Stimulated activated memory B cell treated with anti-CD40 and anti-IgM and Interleukin-4, amounts not matched to agents 10 μg/mL and 1 μg/mL and 100 μg/mL, for 72 hours (primary cell): ENCODE measurements at places on chromosomes 11 and 22.
A peak's percentile ranks its signal among the peaks of the same experiment; 100 is the strongest.

GRCh38 chr11:1879342-1879940 lies 12.3 kb downstream of the PRR33 start:
- ATAC-seq: no peak

DNA sequence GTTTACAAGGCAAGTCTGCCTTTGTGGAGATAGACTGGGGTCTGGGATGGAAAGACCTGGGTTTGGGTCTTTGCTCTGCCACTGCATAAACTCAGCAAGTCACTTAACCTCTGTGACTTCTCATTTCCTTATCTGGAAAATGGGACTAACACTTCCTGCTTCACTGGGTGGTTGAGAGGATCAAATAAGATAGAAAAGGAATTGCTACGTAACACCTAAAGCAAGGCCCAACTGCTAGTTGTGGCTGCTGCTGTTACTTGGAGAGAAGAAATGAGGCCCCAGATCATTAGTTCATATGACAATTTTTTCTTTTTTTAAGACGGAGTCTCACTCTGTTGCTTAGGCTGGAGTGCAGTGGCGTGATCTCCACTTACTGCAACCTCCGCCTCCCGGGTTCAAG lies 5.9 kb downstream of the PTPRJ start:
- no peak for ATAC-seq

DNA sequence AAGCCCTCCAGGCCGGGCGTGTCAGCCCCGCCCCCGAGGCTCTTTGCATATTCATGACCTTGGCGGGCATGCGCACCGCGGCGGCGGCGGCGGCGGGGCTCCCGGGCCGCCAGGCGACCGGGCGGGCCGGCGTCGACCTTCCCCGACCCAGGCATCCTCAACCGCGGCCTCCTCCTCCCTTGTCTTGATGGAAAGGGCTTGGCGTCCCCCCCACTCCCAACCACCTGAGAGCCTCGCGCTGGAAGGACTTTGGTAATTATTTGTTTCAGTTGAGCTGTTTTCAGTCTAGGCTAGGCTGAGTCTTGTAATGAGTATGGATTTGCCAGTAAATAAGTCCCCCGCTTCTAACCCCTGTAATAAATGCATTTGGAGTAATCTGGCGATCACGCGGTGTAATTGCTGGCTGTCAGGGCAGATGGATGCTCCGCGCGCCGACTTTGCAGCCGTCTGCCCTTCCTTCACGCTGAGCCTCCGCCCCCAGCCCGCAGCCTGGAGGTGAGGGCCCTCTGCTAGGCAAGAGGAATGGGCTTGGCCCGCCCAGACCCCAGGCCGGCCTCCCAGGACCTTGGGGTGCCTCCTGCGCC lies 25.2 kb downstream of the FLRT1 start:
- peak; percentile 72 for ATAC-seq

- ATAC-seq: no peak
Observed at GRCh38 chr11:36581536-36581935, 12.8 kb upstream of the IFTAP start.

- ATAC-seq: no peak
Observed at GRCh38 chr22:39739338-39740027, 154.1 kb downstream of the ENTHD1 start.

DNA sequence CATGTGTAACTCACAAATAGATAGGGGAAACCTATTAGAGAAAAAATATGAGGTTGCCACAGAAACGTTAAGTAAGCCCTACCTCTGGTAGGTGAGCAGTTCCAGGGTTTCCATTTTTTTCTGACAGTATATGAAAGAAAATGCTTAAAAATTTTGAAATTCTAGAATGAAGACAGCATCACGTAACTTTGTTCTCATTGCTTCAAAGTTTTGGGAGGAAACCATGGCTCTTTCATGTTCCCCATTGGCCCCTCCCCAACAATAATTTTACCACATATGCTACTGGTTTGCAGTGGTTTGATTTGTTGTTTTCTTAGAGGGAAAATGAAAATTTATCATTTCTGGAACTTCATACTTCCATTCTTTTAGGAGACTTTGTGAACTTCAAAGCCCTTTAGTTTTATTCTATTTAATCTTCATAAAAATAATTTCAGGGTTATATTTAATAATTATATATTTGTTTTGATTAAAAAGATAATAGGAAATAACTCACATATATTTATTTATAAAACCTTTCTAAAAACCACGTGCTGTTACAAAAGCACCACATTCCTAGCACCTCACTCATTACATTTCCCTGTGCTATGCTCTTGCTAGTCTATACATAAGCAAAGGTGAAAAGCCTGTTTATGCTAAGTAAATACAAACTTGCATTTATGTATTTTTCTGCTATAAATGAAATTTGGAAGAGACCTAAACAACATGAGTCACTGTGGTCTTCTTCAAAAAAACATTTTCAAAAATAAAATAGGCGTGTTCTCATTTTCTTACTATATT lies 113.4 kb downstream of the CASP12 start:
- ATAC-seq: no peak

GRCh38 chr11:37946155-37946766 lies 1348.2 kb upstream of the RAG2 start:
- ATAC-seq: no peak

- no peak for ATAC-seq
Observed at GRCh38 chr11:73171436-73172161, 29.5 kb upstream of the FCHSD2 start.

DNA sequence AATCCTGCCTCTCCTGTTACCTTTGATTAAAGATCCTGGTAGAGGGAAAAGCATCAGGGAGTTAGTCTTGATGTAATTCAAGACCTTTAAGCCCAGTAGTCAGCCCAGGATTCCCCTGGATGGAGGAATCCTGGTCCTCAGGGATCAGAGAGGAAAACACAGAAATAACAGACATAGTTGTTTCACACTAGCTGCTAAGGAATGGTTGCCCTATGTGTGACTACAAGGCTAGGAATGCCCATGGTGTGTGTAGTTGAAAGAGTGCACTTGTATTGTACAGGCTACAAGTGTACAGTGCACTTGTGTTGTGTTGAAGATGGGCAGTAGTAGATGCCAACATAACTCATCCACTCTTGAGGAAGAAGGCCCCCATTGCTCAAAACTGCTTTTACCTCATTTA lies 226.8 kb downstream of the AASDHPPT start:
- ATAC-seq: no peak

GRCh38 chr22:27474711-27475547 lies 326.6 kb downstream of the MN1 start:
- ATAC-seq: no peak

GRCh38 chr11:94771390-94771789 lies 3.2 kb downstream of the AMOTL1 start:
- no peak for ATAC-seq

- ATAC-seq: no peak
Observed at GRCh38 chr11:69915501-69916250, 96.5 kb upstream of the FGF3 start.

DNA sequence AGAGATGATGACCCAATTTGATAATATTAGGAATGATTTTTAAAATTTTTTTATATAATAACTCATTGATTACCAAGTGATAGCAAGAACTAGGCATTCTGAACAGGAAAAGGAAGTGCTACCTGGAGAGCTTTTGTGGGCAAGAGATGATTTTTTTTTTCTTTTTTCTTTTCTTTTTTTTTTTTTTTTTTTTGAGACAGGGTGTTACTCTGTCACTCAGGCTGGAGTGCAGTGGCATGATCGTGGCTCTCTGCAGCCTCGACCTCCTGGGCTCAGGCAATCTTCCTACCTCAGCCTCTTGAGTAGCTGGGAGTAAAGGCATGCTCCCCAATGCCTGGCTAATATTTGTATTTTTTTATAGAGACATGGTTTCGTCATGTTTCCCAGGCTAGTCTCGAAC lies 40.4 kb downstream of the TNRC6B start:
- no peak for ATAC-seq

- ATAC-seq: no peak
Observed at GRCh38 chr11:93622043-93622442, 39.4 kb upstream of the CEP295 start.

- no peak for ATAC-seq
Observed at GRCh38 chr11:29627541-29627940, 389.3 kb downstream of the KCNA4 start.

DNA sequence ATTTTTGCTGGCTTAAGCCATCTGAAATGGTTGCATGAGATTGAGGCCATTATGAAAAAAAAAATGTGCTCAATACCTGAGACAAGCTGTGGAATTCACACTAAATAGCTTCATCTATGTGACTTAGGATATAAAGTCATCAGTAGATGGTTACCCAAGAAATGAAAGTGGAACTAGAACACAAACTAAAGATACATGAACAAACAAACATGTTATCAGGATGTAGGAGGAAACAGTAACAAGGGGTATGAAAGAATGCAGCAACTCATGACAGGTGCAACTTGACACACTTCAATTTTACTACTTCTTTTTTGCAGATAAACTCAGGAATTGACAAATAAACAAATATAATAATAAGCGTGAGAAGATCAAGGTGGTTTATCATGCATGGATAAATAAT lies 155.0 kb downstream of the WT1 start:
- no peak for ATAC-seq

DNA sequence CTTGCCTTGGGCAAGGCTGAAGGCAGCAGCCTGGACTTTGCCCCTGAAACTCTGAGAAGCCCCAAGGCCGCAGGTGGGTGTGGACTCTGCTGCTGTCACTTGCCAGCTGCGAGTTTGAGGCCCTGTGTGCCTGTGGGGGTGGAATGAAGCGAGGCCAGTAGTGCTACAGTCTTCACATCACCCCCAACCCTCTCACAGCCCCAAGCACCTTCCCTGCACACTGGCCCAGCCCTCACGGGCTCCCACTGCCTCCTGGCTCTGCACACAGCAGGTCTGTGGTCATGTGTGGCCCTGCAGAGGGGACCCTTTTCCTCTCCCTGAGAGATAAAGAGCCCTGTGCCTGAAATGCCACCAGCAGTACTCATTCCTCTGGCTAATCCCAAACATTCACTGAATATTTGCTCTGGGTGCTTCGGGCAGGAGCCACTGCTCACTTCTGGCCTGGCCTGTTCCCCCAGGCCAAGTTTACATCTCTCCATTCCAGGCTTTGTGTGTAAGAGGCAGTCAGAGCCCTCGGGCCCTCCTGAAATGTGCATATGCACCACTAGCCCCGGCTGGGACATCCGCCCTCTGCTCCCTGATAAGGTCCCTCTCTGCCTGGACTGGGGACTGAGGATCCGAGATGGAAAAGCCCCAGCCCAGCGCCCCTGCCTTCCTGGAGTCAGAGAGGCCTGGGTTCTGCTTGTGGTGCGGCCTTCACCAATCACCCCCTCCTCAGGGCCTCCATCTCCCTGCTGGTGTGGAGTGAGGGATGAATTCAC lies 17.7 kb downstream of the MGAT3 start:
- no peak for ATAC-seq

DNA sequence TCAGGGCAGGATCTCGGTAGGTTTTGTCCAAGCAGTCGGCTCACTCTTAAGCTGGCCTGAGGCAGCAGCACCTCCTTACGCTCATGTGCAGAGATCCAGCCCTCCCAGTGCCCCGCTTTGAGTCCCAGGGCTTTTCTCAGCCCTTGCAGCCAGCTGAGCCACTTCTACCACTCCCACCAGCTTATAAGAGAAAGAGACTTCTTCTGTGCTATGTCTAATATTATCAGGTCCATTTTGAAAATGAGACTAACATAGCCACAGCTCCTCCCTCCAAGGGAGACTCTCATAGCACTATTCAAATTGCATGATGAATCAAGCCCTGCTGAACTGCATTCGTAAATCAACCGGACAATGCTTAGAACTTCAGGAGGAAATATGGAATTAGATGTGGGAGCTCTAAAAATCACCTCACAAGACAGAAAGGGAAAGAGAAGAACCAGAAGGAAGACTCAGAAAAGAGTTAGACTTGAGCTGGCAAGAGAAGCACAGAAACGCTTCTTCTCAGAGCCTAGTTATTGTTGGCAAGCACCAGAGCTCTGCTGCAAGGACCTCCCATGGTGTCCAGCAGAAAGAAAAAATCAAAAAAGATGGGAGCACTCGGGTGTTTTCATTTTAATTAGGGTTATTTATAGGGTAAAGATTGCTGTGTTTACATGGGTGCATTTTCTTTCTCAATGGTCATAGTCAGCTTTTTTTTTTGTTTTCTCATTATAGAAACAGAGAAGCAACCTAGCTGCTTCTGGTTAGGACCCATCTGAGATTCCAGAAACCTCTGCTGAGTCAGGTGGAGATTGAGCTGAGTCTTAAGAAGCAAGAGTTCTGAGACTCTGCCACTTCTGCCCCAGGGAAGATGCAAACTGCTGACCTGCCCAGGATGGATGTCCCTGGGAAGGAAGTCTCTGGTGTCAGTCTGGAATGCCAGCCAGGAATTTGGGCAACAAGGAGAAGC lies 181.4 kb downstream of the ETS1 start:
- no peak for ATAC-seq

DNA sequence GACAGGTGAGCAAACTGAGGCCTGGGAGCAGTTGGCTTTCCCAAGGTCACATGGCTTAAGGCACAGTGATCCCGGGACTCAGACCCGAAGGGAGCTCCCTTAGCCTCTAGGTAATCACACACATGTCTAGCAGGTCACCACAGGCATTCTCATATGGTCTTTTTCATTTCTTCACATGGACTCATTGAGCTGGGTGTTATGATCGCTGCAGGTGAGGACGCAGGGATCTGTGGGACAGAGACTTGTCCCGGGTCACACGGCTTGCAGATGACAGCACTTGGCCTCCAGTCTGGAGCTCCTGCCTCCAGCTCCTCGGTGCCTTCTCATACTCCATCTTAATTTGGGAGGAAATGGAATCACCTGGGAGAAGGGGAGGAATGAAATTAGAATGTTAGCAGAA lies 23.6 kb upstream of the CACNG2 start:
- ATAC-seq: no peak

GRCh38 chr11:82981852-82982251 lies 80.3 kb downstream of the DDIAS start:
- no peak for ATAC-seq

GRCh38 chr11:128095466-128095981 lies 491.8 kb downstream of the ETS1 start:
- ATAC-seq: no peak

DNA sequence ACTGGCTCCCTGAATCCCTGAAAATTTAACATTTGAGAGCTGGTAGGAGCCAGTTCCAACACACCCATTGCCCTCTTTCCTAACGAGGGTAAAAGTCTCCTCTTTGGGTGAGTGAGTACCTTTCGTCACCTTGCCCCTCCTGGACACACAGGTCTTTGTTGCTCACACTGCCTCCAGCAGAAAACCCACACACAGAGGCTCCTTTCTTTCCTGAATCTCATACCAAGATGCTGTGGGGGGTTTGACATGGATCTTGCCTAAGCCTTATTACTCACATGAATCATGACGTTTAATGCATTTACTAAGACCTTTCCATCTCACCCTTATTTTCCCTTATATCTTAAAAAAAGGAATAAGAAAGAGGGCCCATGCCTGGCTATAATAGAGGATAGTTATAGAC lies 53.0 kb downstream of the PARVA start:
- no peak for ATAC-seq

- no peak for ATAC-seq
Observed at GRCh38 chr22:43305806-43306205, 37.4 kb downstream of the SCUBE1 start.

- no peak for ATAC-seq
Observed at GRCh38 chr11:118102721-118103261, 16.0 kb upstream of the SMIM35 start.

- ATAC-seq: peak; percentile 86
Observed at GRCh38 chr11:48043111-48043990, 63.0 kb downstream of the PTPRJ start.
